ENCODE measurements at places on chromosomes 2 and 18. TPM values are rescaled to one million over a fixed set of nuclear protein-coding genes. Genes with fewer than 3 reads are reported as not detected.

The UPP2 gene
- polyA plus RNA-seq = not detected

The NT5C1B gene
- not detected for polyA plus RNA-seq

The SLC8A1 gene
- polyA plus RNA-seq = 0.73 TPM

The TOGARAM2 gene
- polyA plus RNA-seq = 0.42 TPM

The TRPM8 gene
- not detected for polyA plus RNA-seq

The RNPEPL1 gene
- polyA plus RNA-seq = 65.9 TPM

The CAPN14 gene
- polyA plus RNA-seq = 72.7 TPM

The ABCA12 gene
- polyA plus RNA-seq = 0.55 TPM

The TYW5 gene
- 3.5 TPM for polyA plus RNA-seq

All from esophagus (tissue), 2 donors.